Pulmonary artery endothelial cell (primary cell): ENCODE measurements at places on chromosomes 2 and 18.

DNA sequence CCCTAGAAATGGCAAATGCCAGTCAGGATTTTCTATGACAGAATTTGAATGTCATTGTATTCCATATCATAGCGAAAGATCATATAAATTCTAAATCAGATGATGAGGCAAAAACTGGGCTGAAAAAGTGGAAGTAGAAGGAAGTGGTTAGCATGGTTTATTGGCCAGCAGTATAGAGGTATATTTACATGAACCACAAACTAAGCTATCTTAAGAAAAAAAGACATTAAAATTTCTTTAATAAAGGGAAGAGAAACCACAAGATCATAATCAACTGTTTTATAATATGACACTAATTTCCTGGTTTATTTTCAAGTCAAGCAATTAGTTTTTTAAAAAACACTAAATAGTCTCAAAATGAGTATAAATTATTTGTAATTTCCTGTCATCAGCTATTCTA, 123.2 kb upstream of the LRP1B start:
- DNase-seq, result no peak

DNA sequence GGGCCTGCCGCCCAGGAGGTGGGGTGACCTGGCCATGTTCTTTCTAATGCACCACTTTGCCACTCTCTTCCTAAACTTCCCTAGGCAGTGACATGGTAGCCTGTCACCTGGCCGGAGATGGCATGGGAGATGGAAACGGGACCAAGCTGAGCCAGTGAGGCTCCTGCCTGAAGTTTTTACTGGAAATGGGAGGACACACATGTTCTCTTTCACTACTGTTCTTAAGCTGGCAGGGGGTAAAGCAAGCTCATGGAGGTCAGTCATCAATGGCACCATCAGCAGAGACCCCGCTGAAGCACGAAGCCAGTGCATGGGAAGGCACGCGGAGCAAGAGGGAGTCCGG, 50.7 kb downstream of the ATIC start:
- no peak for DNase-seq

DNA sequence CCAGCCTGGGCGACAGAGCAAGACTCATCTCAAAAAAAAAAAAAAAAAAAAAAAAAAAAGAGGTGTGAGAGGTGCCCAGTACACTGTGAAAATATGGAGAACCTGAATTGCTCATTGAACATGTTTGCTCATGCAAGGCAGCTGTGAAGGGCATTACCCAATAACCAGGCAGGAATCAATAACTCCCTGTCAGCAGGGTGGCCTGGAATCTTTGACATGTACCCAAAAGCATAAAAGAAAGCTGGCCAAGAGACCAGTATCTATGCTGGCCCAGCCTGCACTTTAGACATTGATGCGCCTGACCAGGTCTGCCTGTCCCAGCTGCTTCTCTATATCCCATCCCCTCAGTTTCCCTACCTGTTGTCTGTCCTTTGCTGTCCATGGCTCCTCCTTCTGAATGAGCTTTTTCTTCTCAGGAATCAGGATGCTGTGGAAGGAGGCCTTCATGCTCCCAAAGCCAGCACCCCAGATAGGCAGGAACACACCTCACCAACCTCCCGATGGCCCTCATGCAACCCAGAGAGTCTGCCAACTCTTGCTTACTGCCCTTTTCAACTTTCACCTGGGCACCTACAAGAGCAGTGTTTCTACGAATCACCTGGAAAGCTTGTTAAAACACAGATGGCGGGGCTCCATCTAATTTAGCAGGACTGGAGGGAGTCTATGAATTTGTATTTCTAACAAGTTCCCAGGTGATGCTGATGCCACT, 83.4 kb upstream of the PPP1CB start:
- DNase-seq, result no peak

DNA sequence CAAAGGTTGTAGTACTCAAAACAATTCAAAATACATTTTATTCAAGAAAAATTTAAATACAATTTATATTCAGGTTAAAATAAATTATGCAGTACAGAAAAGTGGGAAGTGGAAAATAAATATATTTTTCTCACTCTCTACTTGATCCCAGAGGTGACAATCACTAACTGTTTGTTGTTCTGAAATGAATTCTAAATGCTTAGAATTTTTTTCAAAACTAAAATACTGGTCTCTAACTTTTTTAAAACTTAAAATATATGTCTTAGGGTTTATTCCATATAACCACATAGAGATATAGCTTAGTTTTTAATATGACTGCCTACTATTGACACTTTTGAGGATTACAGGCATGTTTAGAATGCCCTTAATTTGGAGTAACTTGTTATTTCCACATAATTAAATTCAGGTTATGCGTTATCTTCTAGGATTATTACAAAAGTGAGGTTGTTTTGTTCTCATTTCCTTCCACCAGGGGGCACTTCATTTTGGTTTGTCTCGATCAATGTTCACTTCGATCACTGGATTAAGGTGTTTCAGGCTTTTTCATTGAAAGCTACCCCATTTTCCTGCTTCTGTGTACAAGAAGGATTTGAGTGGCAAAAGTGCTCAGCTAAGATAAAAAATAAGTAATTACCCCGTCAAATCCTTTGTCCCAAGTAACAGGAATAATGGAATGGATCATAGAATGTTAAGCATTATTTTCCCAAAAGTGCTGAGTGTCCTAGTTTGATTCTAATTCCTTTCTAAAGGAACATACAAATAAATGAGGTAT, 27.1 kb upstream of the TFPI start:
- DNase-seq, result no peak

DNA sequence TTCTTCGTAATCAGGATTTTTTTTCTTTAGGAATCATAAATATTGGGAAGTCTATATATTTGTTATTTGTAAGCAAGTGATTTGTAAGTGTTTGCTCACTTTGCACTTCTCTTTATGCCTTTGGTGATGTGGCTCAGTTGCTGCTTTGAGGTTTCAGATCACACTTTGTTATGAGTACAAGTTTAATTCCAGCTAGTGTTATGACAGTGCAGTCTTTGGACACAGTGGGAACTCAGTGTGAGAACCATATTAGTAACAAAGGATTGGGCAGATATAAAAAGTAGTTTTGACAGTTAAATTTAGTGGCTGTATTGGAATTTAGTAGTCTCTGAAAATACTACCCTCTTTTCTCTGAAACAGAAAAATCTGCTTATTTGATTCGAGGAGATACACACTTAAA, 67.7 kb downstream of the ABI2 start:
- DNase-seq, result no peak

GRCh38 chr18:44857081-44857480, 176.4 kb downstream of the SETBP1 start:
- no peak for DNase-seq

DNA sequence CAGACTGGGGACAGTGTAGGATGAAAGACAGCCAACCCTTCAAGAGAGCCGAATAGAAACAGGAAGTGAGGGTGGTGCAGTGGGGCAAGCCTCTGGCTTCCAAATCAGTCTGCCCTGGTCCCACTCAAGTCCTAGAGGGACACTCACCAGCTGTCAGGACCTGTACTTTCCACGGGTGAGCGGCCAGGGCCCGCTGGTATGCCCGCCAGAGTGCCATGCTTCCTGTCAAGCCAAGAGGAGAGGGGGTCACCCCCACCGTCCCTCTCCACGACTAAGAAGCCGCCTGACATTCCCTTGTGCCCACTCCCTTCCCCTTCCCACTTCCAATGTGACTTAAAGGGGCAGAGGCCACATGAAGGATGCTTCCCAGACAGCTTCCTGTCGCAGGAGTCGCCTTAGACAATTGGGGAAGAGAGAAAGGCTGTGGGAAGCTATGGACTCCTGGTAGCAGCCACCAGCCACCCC, 564 bp downstream of the MPV17 start:
- no peak for DNase-seq

DNA sequence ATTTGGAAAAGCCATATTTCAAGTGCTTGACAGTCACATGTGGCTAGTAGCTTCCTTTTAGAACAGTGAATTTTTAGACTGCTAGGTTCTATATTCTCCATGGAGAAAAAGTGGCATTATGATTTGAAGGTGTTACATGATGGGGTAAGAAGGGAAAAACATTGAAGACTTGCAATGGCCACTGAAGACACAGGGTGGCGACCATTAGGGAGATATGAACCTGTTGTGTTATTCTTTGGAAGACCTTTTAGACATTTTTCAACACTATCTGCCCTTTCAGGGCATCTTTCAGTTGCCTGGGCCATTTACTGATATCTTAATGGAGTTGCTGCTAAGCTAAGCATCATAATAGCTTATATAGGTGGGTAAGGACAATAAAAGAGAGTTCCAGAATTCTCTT, 1387.2 kb downstream of the SUCLG1 start:
- no peak for DNase-seq

GRCh38 chr2:146496248-146496647, 1348.6 kb upstream of the ACVR2A start:
- no peak for DNase-seq

DNA sequence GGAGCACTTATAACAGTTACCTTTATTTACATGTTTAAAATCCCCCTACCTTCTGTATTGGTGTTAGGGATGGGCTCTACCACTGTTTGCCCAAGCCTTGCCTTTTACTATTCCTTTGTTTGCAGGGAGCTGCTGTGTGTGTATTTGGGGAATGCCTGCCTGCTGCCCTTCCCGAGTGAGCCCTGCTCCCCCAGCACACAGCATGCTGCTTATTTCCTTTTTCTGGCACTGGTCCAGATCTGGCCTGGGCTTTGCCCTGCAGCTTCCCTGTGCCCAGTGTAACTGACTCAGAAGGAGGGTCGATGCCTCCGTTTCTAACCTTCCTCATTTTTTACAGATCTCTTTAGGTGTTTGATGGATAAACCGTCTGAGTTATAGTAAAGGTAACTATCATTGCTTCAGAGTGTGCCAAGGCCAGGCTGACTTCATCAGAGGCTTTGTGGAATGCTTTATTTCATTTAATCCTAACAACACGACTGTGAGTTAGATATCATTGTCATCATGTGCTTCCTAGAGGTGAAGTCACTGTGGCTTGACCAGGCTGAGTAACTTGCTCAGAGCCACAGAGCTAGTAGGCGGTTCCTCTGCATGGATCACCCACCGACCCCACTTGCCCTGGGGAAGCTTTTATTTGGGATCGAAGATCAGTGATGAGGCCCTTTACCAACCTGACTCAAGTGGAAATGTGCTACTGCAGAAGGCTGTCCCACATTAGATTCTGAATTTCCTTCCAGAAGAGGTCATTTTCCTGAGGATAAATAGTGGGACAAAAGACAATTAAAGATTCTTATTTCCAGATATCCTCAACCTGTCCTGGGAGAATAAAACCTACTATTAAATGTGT, 238.8 kb downstream of the ZNF407 start:
- DNase-seq, result no peak

DNA sequence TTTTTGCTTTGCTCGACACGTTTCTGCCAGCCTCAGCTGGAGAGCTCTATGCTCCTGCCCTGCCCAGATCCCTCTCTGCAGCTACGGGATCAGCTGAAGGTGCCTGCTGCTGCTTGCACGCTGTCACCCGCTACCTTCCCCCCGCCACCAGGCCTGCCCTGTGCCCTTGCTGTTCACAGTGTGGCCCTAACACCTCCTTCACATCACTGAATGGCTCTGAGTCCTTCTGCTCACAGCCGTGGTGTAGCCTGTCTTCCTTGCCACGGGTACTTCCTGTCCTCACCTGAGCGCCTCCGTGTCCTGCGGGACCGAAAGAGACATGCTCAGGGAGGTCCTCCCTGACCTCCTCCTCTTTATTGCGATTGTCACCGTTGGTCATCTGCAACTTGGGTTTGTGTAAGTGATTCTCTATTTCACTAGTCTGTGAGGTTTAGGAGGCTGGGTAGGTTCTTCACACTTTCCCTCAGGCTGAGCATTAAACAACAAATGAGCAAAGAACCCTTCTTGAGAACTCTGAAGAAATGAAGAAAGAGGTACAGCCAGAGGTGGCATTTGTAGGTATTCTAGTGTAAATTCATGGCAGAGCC, 127.5 kb downstream of the NCK2 start:
- no peak for DNase-seq

DNA sequence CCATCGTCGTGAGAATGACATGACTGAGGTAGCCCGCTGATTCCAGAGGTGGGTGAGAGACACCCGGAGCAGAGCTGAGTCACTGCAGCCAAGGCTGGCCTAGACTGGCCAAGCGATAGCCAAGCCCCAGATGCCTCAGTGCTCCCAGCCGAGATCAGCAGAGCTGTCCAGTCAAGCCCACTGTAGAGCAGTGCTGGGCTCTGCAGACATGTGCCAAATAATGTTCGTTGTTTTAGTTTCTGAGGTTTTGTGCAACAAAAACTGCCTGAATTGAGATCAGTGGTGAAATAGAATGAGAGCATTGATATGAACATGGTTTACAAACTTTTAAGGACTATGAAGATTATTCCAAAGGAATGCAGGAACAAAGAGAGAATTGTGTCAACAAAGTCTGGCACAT, 42.1 kb downstream of the INSIG2 start:
- DNase-seq, result no peak

- DNase-seq, result no peak
Observed at GRCh38 chr18:79871026-79871390, 73.3 kb downstream of the KCNG2 start.

- no peak for DNase-seq
Observed at GRCh38 chr2:37670378-37671008, 949 bp downstream of the CDC42EP3 start.

DNA sequence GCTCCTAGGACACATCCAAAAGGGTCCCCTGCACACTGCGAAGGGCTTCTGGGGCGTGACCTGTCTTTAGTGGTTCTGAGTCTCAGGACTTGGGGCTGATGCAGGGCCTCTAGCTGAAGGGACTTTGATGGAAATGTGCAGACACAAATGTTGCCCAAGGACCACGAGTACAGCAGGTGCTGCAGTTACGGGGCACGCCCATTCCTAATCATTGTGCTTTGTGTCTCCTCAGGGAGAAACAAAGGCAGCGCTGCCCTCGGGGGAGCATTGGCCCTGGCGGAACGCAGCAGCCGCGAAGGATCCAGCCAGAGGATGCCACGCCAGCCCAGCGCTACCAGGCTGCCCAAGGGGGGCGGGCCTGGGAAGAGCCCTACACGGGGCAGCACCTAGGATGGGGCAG, 8.0 kb downstream of the TUBA3E start:
- no peak for DNase-seq

DNA sequence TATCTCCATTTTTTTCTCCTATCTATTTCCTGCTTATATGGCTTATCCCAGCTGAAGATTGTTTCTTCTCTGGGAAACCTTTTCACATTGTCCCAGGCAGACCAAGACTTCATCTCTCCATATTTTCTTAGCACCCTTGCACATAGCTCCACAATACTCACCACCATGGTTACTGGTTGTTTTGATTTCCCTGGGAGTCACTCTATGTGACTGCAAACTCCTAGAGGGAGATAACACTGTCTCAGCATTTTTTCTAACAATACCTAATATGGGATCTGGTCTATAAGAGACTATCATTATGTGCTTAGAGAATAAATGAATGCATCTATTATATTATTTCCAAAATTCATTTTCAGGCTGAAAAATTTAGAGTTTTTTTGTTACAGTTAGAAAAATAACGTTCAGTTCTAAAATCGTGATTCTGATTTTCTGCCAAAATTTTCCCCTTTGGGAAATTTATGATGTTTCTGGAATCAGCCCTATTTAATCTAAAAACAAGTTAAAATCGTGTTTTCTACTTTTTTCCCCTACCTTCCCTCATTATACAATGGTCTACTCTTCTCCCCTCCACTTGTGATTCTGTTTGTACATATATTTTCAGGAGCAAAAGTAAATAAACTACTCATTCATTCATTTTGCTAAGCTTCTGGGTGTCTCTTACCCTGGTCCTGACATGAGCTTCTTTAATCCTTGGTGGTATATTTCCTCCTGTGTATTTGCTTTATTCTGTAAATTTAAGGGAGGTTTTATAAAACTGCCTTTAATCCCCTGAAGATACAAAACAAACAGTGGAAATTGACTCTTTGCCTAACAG, 95.4 kb downstream of the HNMT start:
- no peak for DNase-seq
